ENCODE measurements at places on chromosomes 16 and 17. TPM values are rescaled to one million over a fixed set of nuclear protein-coding genes. Genes with fewer than 3 reads are reported as not detected.

AURKB gene
- total RNA-seq, result 99.7 TPM

FBXO39 gene
- total RNA-seq, result not detected

C16orf54 gene
- not detected for total RNA-seq

OTOP3 gene
- not detected for total RNA-seq

C1QTNF1 gene
- total RNA-seq, result 3.6 TPM

PRDM7 gene
- total RNA-seq, result not detected

CD19 gene
- not detected for total RNA-seq

GAS2L2 gene
- not detected for total RNA-seq

ADAMTS18 gene
- total RNA-seq, result not detected

NPIPB13 gene
- total RNA-seq, result not detected

DNA sequence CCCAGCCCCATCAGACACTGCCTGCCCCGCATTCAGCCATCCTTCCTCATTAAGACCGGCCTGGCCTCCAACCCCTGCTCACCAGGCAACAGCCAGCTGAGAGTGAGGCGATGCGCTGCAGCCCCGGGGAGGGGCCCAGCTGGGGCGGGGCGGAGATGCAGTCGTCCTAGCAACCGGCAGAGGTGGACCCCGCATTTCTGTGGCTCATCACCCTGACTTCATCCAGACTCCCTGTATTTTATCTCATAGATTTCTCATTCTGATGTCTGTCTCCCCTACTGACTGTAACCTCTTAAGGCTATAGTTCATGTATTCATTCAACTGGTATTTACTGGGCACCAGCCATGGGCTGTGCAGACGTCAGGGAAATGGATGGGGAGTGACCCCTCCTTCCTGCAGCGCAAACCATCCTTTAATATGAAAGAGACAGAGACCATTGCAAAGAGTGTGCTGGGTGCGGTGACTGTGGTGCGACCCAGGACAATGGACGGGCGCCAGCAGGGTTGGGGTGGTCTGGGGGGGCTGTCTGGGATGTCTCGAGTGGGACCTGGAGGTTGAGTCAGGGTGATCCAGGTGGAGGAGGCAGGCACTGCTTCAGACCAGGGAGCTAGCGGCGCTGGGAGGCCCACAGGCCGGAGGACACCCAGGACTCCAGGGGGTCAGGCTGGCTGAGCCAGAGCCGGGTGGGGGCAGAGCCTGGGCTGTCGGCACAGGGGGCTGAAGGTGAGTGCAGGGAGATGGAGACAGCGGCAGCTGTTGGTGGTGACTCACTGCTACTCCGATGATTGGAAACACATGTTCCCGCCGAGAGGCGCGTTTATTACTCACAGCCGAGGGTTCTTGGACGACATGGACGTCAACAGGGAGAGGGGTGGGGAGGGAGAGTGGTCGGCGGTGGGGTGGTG lies 10.5 kb upstream of the TIMP2 start:
- H3K4me3 ChIP-seq, result no peak overlapping the region
- no peaks in the 10 kb centered on the region for H3K27me3 ChIP-seq
- peaks cover 70% of the 10 kb centered on the region for H3K4me1 ChIP-seq
- peak overlapping the region; percentile 80 for H3K27ac ChIP-seq
- no peaks in the 10 kb centered on the region for H3K36me3 ChIP-seq
- DNase-seq, result peak; percentile 99

GRCh38 chr16:86934581-86935375 lies 356.4 kb downstream of the FOXL1 start:
- no peak overlapping the region for H3K4me3 ChIP-seq
- no peak overlapping the region for H3K27ac ChIP-seq
- no peaks in the 10 kb centered on the region for H3K27me3 ChIP-seq
- no peak for DNase-seq
- peaks cover 25% of the 10 kb centered on the region for H3K4me1 ChIP-seq
- H3K36me3 ChIP-seq, result no peaks in the 10 kb centered on the region

GRCh38 chr16:86667035-86667434 lies 88.7 kb downstream of the FOXL1 start:
- H3K27me3 ChIP-seq, result no peaks in the 10 kb centered on the region
- DNase-seq, result no peak
- peaks cover 49% of the 10 kb centered on the region for H3K4me1 ChIP-seq
- H3K36me3 ChIP-seq, result no peaks in the 10 kb centered on the region
- no peak overlapping the region for H3K27ac ChIP-seq
- H3K4me3 ChIP-seq, result no peak overlapping the region

- no peak overlapping the region for H3K27ac ChIP-seq
- H3K4me3 ChIP-seq, result no peak overlapping the region
- DNase-seq, result no peak
- H3K4me1 ChIP-seq, result no peaks in the 10 kb centered on the region
Measured at GRCh38 chr17:21396237-21396636, 20.1 kb downstream of the KCNJ12 start.

GRCh38 chr17:80443916-80444643 lies 29.1 kb downstream of the ENDOV start:
- H3K27me3 ChIP-seq, result no peaks in the 10 kb centered on the region
- peaks cover 10% of the 10 kb centered on the region for H3K4me1 ChIP-seq
- no peak for DNase-seq
- H3K36me3 ChIP-seq, result no peaks in the 10 kb centered on the region
- no peak overlapping the region for H3K4me3 ChIP-seq

- H3K36me3 ChIP-seq, result no peaks in the 10 kb centered on the region
- no peak for DNase-seq
- no peaks in the 10 kb centered on the region for H3K27me3 ChIP-seq
- H3K27ac ChIP-seq, result no peak overlapping the region
- no peaks in the 10 kb centered on the region for H3K4me1 ChIP-seq
Measured at GRCh38 chr16:63830061-63830460, 1291.8 kb downstream of the CDH11 start.

DNA sequence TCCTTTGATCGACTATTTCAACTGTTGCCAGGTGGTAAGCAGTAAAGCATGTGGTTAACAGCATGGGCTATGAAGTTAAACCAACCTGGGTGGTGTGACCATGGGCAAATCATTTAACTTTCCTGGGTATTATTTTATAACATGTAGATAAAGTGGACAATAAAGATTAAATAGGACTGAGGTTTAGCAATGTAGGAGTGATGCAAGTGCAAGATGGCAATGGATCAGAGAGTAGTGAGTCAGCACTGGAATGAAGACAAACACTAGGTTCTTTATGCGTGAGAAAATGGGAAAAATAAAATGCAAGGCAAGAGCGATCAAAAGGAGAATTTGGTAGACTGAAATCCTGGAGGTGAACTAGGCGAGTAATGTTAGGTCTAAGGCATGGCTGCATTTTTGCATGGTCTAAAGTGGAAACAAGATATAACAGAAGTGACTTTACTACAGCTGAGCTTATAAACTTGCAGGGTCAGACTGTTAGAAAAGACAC lies 222.4 kb upstream of the AXIN2 start:
- peaks cover 23% of the 10 kb centered on the region for H3K4me1 ChIP-seq
- no peaks in the 10 kb centered on the region for H3K36me3 ChIP-seq
- H3K4me3 ChIP-seq, result no peak overlapping the region
- DNase-seq, result no peak

DNA sequence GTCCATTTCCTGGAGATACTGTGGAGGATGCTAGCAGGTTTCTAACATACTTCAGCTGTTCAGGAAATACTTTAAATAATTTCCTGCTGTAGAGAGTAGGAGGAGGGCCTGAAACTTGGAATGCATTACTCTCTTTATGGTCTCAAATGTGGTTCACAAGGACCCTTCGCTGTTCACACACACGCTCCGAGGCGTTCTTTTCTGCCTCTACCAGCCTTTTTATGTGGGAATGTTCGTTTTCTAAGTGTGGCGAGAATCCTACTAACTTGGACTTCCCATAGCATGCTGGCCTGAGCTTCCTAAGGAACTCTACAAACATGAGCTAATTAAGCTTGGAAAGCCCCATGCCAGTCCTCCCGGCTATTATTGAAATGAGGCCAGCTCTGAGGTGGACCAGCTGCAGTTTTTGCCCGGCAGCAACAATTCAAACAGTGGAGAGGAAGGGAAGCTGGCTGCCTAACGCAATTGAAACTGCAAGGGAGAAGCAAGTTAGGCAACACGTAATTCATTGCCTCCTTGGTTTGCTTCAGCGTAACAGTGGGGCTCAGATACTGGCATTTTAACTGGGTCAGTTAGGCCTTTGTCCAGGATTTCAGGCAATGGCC lies 18.9 kb downstream of the KPNA2 start:
- H3K27ac ChIP-seq, result peak overlapping the region; percentile 58
- peaks cover 19% of the 10 kb centered on the region for H3K4me1 ChIP-seq
- no peak overlapping the region for H3K4me3 ChIP-seq
- DNase-seq, result no peak
- no peaks in the 10 kb centered on the region for H3K27me3 ChIP-seq
- H3K36me3 ChIP-seq, result no peaks in the 10 kb centered on the region

- no peak overlapping the region for H3K27ac ChIP-seq
- H3K36me3 ChIP-seq, result no peaks in the 10 kb centered on the region
- no peaks in the 10 kb centered on the region for H3K4me1 ChIP-seq
- no peak for DNase-seq
- H3K4me3 ChIP-seq, result no peak overlapping the region
- H3K27me3 ChIP-seq, result no peaks in the 10 kb centered on the region
Measured at GRCh38 chr17:61621317-61621716, 30.3 kb upstream of the NACA2 start.

DNA sequence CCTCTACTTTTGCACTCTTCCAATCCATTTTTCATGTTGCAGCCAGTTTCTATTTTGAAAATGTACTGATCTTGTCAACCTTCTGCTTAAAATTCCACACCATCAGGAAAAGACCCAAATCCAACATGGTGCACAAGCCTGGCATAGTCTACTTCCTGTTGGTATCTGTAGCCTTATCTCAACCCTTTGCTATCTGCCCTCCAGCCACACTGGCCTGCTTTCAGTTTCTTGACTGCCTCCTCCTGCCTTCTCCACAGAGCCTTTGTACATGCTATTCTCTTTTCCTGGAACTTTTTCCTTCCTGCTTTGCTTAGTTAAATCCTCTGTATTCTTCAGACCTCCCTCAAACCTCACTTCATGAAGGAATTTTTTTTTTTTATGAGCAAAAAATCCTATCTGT lies 31.5 kb downstream of the NLRP1 start:
- no peaks in the 10 kb centered on the region for H3K27me3 ChIP-seq
- DNase-seq, result no peak
- H3K4me1 ChIP-seq, result no peaks in the 10 kb centered on the region
- H3K36me3 ChIP-seq, result no peaks in the 10 kb centered on the region
- H3K4me3 ChIP-seq, result no peak overlapping the region

- no peaks in the 10 kb centered on the region for H3K4me1 ChIP-seq
- no peaks in the 10 kb centered on the region for H3K36me3 ChIP-seq
- no peak overlapping the region for H3K27ac ChIP-seq
Measured at GRCh38 chr17:73768691-73769090, 124.4 kb upstream of the SDK2 start.

DNA sequence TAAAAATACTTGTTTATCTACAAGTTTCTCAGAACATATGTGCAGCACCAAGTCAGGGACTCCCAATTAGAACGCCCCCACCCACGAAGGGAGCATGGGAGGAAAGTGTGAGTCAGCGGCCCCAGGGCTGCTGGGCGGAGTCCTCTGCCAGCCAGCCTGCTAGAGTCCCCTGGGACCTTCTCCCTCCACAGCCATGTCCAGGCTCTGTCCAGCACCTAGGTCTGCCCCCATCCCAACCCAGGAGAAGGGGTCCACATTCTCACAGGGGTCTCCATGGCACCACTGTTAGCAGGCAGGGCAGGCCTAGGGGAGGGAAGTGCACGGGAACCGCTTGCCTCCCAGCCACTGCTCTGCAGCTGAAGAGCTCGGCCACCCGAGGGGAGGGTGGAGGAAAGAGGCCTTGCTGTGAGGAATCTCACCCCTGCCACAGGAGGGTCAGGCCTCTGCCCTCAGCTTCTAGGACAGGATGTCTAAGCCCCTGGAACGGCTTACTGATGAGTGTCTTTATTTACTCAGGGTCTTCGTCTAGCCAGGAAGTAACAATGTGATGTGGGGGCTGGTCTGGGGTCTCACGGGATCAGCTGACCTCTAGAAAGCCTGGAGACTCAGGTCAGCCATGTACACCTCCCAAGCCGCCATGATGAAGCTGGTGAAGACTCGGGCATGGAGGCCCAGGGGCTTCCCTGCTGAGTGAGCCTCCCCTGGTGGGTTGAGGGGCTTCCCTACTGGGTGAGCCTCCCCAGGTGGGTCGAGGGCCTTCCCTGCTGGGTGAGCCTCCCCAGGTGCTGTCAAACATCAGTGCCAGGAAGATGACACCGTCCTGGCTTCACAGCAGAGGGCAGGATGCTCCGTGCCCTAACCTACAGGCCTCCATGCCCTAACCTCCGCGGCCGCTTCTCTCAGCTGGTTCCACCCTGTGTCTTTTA lies 190.3 kb downstream of the RBFOX3 start:
- H3K27ac ChIP-seq, result no peak overlapping the region
- H3K36me3 ChIP-seq, result no peaks in the 10 kb centered on the region
- H3K27me3 ChIP-seq, result peaks cover 100% of the 10 kb centered on the region

- peaks cover 2% of the 10 kb centered on the region for H3K36me3 ChIP-seq
- no peaks in the 10 kb centered on the region for H3K27me3 ChIP-seq
- peaks cover 36% of the 10 kb centered on the region for H3K4me1 ChIP-seq
- no peak overlapping the region for H3K4me3 ChIP-seq
- DNase-seq, result peak; percentile 95
Measured at GRCh38 chr16:85395207-85395912, 217.8 kb upstream of the GSE1 start.

DNA sequence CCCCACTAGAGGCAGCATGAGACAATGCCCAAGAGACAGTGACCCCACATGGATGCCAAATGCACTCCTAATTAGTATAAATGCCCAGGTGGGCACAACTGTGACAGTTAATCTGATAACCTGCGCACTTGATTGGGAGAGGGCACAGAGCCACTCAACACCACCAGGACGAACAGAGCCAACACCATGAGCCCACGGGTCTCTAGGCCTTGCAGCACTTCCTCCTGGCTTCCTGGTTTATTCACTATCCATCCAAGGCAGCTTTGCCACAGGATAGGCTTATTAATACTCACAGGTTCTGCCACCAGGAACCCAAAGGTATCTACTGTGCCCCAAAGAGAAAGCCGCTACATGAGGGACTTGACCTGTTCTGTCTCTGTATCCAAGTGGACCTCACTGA lies 14.9 kb downstream of the AXIN2 start:
- DNase-seq, result no peak
- H3K4me1 ChIP-seq, result peaks cover 5% of the 10 kb centered on the region

GRCh38 chr16:85146922-85147651 lies 34.8 kb upstream of the CIBAR2 start:
- no peaks in the 10 kb centered on the region for H3K36me3 ChIP-seq
- H3K27me3 ChIP-seq, result no peaks in the 10 kb centered on the region
- H3K4me3 ChIP-seq, result no peak overlapping the region
- no peak overlapping the region for H3K27ac ChIP-seq
- H3K4me1 ChIP-seq, result peaks cover 16% of the 10 kb centered on the region

DNA sequence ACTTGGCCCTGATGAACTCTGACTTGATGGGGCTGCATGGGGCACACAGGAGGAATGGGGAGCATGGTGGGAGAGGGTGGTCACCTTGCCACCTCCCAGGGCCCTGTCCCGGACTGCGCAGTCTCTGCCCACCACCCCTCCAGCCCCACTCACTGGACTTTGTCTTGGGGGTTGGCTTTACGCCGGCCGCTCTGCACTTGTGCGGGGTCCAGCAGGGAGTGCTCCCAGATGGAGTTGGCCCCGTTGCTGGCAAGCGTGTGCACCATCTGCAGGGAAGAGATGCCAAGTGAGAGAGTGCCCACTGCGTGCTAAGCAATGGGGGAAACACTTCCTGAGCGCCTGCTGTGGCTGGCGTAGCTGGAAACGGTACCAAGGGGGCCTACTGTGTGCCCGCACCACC lies 6.7 kb downstream of the GIT1 start:
- H3K36me3 ChIP-seq, result peaks cover 31% of the 10 kb centered on the region
- H3K4me3 ChIP-seq, result no peak overlapping the region
- DNase-seq, result no peak

- peak; percentile 74 for DNase-seq
- H3K4me3 ChIP-seq, result peak overlapping the region; percentile 80
- no peaks in the 10 kb centered on the region for H3K27me3 ChIP-seq
- peaks cover 32% of the 10 kb centered on the region for H3K36me3 ChIP-seq
Measured at GRCh38 chr17:78168903-78169793, 767 bp downstream of the SYNGR2 start.

- H3K4me3 ChIP-seq, result no peak overlapping the region
- H3K27me3 ChIP-seq, result no peaks in the 10 kb centered on the region
- no peaks in the 10 kb centered on the region for H3K36me3 ChIP-seq
Measured at GRCh38 chr17:43670645-43671030, 8.9 kb upstream of the MEOX1 start.

Measured in SJSA1 (cell line).